ENCODE measurements at places on chromosomes 7 and 10. TPM values are rescaled to one million over a fixed set of nuclear protein-coding genes. Genes with fewer than 3 reads are reported as not detected.

The TMEM139 gene
- total RNA-seq = 3.2 TPM

The CCDC3 gene
- 127 TPM for total RNA-seq

The GSTO2 gene
- total RNA-seq = 3.0 TPM

The CLCN1 gene
- 0.68 TPM for total RNA-seq

The TRPV6 gene
- not detected for total RNA-seq

The SLC12A9 gene
- 25.2 TPM for total RNA-seq

The ZNF488 gene
- total RNA-seq = not detected

The PRLHR gene
- not detected for total RNA-seq

The DNAH11 gene
- 16.2 TPM for total RNA-seq

Data from thoracic aorta (tissue), 2 donors.